Airway epithelial cell (primary cell): ENCODE measurements at places on chromosomes 3 and 15. TPM values are rescaled to one million over a fixed set of nuclear protein-coding genes. Genes with fewer than 3 reads are reported as not detected.

Gene SLC9A9
- total RNA-seq: 1.8 and 4.2 TPM in 2 replicates

Gene IFRD2
- 135 and 138 TPM in 2 replicates for total RNA-seq

Gene CPLX3
- not detected in 2 replicates for total RNA-seq

Gene ILDR1
- total RNA-seq: 1.7 and 1.9 TPM in 2 replicates

Gene THRB
- total RNA-seq: 2.0 and 2.8 TPM in 2 replicates

Gene PARL
- 39.9 and 53.2 TPM in 2 replicates for total RNA-seq

Gene GPX1
- total RNA-seq: 357 and 397 TPM in 2 replicates
